HS-27A (cell line): ENCODE measurements at places on chromosomes 5 and 9.

DNA sequence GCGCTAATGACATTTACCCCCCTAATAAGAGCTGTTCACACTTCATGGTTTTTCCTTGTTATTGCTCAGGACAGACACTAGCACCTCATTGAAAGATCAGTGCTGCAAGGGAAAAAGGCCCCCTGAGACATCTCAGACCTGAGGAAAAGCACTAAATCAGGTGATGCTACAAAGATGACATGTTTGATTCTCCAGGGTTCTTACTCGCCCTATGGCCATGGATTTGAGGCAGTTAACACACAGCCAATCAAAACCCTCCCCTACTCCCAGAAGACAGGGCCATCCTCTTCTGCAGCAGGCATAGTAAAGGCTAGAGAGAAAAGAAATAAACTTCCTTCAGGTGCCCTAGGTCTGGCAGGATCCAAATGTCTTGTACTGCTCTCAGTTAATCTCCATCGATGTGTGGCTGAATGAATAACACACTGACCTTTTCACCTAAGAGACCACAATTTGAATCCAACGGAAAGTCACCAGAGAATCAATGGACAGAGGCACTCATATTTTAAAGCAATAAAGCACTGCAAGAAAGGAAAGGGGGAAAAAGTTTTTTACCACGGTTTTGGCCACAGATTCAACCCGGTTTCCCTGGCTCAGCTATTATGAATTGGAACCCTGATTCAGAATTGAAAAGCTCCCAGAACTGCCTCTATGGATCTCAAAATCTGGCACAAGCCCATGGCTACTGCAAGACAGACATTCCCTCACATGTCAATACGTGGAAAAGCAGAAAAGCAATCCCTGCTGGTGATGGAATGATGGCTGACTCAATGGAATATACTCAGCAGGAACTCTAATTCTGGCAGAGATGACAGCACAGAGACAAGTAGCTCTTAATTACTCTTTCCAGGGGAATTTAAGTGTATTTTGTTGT, 329.5 kb downstream of the BNC2 start:
- no peak for DNase-seq

DNA sequence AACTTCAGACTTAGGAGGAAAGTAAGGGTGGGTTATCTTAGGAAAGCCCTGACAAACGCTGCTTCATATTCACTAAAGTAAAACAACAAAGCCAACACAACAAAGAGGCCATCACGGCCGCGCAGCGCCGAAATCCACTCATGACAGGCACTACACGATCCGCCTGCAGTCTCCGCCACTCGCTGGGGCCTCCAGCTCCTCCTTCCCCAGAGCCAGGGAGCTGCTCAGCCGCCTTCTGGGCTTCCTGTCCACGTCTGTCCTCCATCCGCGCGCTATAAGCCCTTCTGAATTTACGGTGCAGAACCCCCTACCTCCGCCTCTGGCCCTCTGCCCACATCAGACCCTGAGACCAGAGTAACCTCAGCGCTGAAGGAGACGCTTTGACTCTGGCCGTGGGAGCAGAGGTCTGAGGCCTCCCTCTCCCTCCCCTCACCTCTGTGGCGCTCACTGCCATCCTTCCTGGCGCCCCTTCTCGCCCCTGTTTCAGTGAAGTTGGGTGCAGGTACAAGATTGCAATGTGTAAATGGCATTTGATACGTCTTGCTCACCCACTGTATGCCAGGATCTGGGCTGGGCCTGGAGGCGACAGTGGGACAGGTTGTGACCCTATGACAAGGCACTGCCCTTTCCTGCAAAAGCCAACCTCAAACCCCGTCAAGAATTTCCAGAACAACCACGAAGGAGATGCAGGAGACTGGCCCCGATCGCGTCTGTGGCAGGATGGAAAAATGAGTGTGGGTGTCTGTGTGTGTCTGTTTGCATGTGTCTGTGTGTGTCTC, 74.9 kb upstream of the PHYKPL start:
- DNase-seq, result no peak

DNA sequence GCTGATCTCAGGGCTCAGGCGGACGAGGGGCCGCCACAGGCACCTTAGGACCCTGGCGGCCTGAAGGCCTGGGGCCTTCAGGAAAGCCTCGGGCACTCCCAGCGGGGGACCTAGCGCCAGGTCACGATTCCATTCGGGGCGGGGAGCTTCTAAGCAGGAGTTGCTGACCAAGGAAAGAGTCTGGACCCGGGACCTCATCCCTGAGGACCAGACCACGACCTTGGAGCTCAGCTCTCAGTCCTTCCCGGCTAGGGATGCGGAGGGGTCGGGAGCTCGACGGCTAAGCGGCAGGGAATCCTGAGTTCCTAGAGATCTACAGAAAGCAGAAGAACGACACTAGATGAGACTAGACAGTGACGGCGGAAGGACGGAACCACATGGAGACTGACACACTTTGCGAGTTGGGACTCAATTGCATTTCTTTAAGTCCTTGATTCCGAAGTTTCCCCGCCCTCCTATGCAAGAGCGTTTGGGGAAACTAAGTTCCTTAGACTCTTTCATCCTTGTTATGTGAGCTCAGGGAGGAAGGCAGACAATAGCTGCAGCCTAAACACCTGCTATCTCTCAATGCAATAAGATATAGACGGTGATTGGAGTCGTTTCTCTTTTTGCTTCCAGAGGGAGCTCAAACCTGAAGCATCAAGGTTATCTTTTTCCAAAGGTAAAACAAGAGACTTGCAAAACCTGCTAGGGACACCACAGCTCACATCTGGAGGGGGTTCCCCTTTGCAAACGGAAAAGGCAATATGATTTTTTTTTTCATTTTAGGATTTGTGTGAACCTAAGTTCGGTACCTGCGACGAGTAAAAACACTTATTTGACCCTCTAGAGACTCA, 9.7 kb downstream of the NR2F1-AS1 start:
- DNase-seq, result no peak

DNA sequence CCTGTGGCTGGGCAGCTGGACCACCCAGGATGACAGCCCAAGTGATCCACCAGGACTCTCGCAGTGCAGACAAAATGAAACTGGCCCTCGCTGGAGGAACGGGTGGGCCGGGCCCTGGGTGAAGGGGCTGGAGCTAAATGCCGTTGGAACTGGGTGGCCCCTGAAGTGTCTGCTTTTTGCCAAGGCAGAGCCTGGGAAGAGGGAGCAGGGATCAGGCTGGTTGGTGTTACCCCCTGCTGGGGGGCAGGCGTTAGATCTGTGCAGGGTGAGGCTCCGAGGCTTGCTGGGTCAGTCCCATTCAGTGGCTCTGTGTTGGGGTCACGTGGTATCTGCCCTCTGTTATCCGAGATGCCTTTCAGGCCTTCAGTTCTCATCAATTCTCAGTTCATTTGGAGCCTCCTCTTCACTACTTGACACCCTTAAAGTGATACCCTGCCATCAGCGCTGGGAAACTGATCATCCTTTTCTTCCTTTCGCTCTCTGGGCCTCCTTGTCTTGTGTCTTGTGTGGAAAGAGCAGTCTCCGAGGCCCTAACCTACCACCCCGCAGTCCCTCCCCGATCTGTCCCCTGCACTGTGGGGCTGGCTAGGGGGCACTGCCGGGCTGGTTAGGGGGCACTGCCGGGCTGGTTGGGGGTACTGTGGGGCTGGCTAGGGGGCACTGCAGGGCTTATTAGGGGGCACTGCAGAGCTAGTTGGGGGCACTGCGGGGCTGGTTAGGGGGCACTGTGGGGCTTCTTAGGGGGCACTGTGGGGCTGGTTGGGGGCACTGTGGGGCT, 37.3 kb downstream of the COL5A1 start:
- DNase-seq, result no peak

DNA sequence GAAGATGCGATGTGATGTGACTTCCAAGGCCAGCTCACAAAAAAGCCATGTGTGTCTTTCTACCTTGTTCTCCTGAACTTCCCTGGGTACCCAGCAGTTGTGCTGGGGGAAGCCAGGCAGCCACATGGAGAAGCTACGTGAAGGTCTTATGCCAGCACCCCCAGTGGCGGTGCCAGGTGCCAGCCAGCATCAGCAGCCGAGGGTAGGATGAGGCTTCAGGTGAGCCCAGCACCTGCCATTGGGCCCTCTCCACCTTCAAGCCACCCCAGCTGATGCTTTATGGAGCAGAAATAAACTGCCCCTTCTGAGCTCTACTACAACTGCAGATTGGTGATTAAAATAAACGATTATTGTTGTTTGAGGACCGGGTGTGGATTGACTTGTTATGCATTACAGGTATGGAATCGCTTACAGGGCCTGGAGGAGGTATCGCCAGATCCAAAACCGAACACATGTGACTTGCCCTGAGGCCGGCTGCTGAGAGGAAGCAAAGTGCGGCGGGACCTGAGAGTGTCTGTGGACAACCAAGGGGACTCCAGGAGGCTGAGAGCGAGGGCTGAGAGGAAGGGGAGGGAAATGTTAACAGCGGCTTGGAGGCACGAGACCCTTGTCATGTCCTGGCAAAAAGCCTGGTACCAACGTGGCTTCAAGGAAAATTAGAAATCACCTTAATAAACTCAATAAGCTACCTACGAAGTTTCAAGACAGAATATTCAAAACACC, 36.0 kb upstream of the OLFM1 start:
- no peak for DNase-seq

DNA sequence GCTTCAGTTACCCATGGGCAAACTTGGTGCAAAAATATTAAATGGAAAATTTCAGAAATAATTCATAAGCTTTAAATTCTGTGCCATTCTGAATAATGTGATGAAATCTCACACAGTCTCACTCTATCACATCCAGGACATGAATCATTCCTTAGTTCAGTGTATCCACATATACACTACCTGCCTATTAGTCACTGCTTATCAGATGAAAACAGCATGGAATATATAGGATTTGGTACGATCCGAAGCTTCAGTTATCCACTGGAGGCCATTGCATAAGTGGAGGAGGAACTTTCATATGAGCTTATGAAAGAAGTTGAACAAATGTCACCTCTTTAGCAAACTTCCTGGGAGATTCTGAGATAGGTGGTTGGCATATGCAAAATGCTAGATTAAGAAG, 64.2 kb downstream of the GAPVD1 start:
- no peak for DNase-seq

- DNase-seq, result no peak
Observed at GRCh38 chr9:73714294-73714693, 562.6 kb downstream of the ANXA1 start.

- no peak for DNase-seq
Observed at GRCh38 chr9:3023449-3023848, 179.6 kb upstream of the PUM3 start.

- no peak for DNase-seq
Observed at GRCh38 chr9:131482343-131483006, 20.2 kb upstream of the POMT1 start.

GRCh38 chr9:112076814-112077213, 98.3 kb downstream of the SUSD1 start:
- DNase-seq, result no peak

- DNase-seq, result no peak
Observed at GRCh38 chr9:69346596-69347390, 21.8 kb downstream of the ENTREP1 start.
